Hypothalamus (tissue), 51 donors: ENCODE measurements at places on chromosomes 7 and 10.

DNA sequence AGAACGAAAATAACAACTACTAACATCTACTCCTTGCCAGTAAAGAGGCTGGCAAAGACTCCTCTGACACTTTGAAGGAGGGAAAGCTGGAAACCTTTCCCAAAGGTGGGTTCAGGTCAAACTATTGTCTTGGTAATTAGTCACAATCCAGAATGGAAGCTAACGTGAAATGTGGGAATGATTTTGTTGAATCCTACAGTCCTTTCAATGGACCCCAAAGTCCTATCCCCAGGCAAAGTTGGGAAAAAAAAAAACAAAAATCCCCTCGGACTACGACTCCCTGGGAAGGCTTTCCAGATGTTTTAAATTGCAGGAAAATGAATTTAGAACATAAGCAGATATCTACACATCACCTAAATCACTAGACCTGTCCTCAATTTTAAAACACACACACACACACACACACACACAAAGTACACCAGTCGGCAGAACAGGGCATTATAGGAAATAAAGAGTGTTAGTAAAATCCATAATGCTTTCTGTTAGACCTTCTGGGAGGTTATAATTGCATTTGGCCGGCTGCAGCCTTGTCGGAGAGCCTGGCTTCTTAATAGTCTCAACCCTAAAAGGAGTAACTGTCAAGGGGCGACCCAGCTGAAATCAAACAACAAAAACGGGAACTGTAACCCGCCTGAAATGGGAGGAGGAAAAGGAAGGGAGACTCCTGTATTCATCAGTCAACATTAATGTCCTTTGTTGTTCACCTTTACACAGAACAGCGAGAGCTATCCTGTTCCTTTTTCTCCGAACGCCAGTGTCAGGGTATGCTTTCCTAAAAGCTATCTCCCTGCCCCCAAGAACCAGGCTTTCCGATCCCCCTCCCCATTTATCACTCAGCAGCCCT, 1.5 kb downstream of the DOCK4 start:
- no peak for DNase-seq

DNA sequence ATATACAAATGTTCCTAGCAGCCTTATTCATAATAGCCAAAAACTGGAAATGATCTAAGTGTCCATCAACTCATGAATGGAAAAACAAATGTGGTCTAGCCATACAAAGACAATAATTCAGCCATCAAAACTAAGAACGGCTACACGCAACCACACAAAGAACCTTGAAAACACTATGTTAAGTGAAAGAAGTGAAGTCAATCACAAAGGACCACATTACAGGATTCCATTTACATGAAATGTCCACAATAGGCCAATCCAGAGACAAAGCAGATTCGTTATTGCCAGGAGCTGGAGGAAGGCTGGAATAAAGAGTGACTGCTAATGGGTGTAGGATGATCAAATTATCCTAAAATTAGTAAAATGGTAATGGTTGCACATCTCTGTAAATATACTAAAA, 21.1 kb downstream of the MKRN1 start:
- no peak for DNase-seq

DNA sequence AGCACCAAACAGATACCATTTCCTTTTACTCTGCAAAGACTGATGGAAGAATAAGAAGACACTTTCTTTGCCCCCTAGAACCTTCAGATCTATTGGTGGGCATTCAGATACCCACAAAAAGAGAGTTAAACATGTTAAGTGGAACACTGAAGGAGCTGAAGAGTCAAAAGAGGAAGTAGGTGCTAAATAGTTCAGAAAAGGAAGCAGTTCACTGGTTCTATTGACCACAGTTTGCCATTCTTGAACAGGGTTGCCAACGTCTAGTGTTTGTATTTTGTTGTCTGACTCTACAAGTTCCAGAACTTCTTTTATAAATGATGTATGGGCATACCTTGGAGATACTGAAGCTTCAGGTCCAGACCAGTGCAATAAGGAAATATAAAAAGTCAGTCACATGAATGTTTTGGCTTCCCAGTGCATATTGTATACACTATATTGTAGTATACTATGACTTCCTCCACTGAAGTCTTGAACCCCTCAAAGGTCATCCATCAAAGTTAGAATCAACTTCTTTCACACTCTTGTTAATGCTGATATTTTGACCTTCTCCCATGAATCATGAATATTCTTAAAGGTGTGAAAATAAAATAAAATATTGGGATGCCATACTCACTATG, 47.5 kb upstream of the AGR3 start:
- no peak for DNase-seq

DNA sequence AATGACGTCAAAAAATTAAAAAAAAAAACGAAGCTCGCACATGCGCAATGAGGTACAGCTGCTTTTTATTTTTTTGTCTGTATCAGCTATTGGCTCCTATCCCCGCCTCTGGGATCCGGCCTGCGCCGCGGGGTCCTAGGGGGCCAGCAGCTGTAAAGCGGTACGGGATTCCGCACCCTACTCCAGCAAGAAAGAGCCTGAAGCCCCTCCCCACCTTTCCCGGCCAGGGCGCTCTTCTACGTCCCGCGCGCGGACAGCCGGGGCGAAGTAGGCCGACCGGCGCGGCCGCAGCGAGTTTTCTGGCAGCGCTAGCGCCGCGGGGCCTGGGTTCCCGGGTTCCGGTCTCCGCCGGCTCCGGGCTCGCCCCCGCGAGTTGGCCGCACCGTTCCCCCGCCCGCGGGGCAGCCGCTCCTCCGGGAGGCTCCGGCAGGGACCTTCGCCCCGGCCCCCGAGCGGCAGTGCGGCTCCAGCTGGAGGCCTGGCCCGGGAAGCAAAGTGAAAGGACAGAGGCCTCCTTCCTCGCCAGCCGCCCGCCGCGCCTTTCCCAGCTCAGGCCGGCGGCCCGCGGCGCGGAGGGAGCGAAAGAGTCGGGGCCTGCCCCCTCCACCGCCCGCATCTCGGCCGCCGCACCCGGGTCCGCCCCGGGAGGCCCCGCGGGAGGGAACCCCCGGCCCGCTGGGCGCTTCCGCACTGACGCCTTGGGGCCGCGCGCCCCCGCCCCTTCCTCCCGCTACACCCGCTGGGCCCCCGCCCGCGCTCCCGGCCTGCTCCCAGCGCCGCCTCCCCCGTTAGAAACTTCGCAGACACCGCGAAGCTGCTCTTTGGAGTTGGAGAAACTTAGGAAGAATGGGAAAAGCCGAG, 4.7 kb upstream of the SPAG6 start:
- DNase-seq: no peak

- no peak for DNase-seq
Measured at GRCh38 chr7:1403638-1404459, 55.4 kb downstream of the MICALL2 start.

DNA sequence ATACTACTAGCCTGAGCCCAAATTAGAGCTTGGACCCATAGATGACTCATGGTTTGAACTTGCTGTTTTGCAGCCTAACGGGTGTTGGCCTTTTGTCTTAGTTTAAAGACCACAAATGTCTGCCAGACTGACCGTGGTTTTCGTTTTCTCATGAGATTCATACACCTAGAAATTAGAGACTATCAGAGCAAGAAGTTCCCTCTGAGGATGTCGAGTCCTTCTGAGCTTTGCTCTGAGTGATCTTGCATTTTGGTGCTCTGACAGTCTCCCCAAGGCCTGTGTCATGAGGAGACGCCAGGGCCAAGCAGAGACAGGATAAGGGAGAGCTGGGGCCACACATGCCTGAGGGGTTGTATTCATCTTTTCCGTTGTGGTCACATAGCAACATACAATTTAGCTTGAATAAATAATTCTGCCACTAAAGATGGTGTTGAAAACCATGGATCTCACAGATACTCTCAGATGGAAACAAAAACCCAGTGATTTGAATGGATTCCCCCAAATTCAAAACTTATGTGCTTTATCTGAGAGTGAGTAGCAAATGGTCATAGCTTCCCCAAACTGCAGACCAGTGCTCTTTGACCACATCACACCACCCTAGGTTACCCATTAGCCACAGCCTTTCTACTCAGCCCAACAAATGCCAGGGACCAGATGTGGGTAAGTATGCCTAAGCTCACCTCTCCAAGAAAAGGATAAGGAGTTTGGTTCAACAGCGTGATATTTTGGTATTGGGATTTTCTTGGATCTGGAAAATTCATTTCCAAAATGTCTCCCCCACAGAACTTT, 762.0 kb upstream of the IGFBP3 start:
- DNase-seq: no peak

DNA sequence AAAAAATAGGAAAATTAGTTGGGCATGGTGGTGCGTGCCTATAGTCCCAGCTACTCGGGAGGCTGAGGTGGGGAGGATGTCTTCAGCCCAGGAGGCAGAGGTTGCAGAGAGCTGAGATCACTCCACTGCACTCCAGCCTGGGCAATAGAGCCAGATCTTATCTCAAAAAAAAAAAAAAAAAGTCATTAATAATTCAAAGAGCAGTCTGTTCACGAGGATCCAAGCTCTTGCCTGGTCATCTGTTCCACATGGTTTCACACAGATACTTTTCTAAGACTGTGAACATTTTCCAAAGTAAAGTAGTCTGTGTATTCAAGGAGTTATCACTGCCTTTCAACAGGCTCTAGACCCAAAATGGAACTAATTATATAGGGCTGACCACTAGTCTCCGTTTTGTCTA, 86.9 kb downstream of the ZNF277 start:
- no peak for DNase-seq

DNA sequence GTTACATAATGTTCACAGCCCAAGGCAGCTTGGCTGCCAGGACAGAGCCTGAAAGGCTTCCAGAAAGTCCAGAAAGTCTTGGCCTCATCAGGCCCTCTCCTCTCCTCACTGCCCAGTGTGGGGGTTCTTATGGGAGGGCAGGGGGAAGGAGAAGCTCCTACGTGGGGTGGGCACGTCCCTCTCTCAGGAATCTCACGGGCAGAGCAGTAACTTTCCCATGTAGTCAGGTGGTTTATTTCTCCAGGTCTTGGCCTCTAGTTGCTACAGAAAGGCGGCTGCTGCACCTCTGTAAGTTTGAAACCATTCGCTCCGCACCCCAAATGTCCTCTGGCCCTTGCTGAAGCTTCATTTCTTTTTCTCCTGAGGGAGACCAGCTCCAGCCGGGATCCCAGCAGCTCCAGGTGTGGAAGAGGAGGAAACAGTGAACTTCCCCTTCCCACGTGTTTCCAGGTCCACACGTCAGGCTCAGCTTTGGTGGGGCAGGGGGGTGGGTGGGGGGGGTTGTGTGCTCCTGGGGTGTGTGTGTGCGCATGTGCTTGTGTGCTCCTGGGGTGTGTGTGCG, 320.3 kb downstream of the WDR37 start:
- DNase-seq: no peak

DNA sequence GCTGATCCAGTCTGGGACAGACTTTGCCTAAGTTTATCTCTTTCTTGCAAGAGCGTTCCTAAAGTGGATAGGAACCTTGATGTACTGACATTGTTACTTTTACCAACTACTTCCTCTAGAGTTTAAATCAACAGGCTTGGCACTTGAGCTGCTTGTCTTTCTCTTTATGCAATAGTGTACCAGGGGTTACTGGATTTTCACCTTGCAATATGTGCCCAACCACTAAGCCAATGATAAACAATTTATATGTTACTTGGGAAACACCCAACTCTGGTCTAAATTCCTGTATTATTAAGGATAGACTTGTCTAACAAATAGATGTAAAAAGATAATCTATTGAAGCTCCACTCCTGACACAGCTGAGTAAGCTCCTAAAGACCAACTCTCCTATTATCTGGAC, 470.2 kb downstream of the SH2D4B start:
- no peak for DNase-seq

DNA sequence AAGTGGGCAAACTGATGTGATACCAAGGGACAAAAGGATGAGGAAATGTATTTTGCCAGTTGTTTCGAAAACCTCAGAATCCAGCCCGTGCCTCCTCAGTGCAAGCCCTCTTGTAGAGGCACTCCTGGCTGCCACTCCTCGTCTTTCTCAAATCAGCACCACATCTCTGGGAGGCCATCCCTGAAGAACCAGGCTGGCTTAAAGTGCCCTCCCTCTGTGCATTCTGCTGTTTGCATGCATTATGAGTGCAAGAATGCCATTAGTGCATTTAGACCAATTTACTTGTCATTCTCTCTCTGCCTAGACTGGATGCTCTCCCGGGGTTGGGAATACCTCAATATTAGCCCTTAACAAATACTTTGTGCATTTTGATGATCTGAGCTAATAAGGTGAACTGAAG, 19.9 kb upstream of the FAM180A start:
- no peak for DNase-seq

GRCh38 chr10:97915346-97916131, 65.9 kb downstream of the GOLGA7B start:
- peak; percentile 74 for DNase-seq

- no peak for DNase-seq
Measured at GRCh38 chr7:138515001-138515528, 55.0 kb downstream of the TRIM24 start.

GRCh38 chr7:92874567-92874966, 38.2 kb upstream of the CDK6 start:
- DNase-seq: no peak

- no peak for DNase-seq
Measured at GRCh38 chr10:92914478-92915325, 66.4 kb downstream of the EXOC6 start.
